ENCODE measurements at places on chromosomes 1 and 21.

- no peak for DNase-seq
These were observed 25.3 kb upstream of the EFHD2 start for GRCh38 chr1:15384301-15384901.

- peak; percentile 90 for DNase-seq
These were observed at the start of gene TMEM39B for GRCh38 chr1:32072622-32073298. Gene TMEM39B (plus strand): TSS chr1:32072939. CDS start chr1:32073048, 109 bp downstream.

GRCh38 chr1:67700692-67701410 lies 15.8 kb downstream of the GADD45A start:
- DNase-seq = no peak

DNA sequence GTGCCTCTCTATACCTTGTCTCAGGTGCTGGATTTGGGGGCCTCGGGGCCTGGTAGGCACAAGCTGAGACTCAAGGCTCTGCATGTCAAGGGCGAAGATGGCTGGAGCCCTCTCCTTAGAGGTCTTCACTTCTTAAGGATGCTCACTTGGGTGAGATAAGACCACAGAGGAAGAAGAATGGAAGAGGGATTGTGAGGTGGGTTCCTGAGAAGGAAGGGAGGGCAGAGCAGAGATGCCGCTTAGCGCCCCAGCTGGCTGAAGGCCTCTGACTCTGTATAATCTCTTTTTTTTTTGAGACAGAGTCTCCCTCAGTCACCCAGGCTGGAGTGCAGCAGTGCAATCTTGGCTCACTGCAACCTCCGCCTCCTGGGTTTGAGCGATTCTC lies 32.2 kb downstream of the SOX13 start:
- no peak for DNase-seq

DNA sequence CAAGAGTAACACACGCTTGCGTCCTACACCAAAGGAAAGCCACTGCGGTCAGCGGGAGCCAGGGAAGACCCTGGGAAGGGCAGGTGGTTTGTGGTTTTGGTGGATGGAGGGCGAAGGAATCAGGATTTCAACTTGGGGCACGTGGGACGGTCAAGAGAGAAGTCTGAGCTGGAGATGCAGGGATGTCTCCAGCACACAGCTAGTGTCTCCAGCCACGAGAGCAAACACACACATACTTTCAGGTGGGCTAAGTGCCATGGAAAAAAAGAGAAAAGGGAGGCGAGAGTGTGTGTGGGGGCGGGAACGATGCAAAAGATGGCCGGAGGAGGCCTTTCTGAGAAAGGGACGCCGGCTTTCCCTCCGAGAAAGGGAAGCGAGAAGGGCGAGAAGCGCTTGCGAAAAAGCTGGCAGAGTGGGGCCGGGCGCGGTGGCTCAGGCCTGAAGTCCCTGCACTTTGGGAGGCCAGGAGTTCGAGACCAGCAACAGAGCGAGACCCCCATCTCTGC lies 1.4 kb upstream of the SRRM1 start:
- DNase-seq = no peak

DNA sequence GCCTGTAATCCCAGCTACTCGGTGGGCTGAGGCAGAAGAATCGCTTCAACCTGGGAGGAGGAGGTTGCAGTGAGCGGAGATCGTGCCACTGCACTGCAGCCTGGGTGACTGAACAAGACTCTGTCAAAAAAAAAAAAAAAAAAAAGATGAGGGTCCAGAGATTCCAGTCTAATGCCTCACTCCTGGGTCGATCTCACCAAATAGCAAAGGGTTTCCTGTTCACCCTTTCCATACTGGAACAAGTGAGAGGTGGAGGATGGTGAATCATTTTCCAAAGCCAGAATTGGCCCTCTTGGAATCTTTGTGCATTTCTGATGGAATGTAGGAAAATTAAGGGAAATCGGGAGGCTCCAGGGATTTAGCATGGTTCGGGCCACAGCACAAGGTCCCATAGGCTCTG lies 58.1 kb upstream of the ZNF648 start:
- DNase-seq = no peak

GRCh38 chr1:119686661-119687060 lies 25.1 kb upstream of the PHGDH start:
- no peak for DNase-seq

DNA sequence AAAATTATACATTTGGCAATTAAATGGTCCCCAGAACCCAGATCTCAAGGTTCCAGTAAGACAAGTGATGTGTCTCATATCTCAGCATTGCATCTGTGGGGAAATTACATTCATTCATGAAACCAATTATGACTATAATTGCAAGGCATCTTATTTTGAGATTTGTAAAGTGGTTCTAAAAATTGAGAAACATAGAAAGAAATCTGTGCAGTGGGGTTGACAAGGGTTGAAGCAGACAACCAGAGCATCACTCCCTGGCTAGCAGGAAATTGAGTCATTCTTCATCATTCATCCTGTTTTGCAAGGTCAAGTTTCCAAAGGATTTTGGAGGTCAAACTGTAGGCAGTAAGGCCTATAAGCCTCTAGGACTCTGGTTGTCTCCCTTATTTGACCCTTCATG lies 25.1 kb upstream of the MROH9 start:
- no peak for DNase-seq

GRCh38 chr1:31757204-31757679 lies 6.9 kb downstream of the ADGRB2 start:
- DNase-seq = no peak

GRCh38 chr21:45033791-45034555 lies 40.4 kb upstream of the ADARB1 start:
- DNase-seq = no peak

DNA sequence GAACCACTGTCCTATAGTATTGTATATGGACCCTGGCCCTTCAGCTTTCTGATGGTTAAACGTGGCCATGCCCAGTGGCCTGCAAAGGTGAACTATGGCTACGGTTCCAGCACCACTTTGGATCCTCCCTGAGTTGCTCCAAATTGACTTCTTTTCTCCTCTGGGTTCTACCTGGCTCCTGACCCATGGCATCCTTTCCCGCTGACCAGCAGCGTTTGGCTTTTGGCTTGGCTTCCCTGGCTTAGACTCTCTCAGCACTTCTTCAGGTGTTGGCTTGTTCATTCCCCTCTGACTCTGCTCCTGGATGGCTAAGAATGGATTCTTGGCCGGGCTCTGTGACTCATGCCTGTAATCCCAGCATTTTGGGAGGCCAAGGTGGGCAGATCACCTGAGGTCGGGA lies 152.9 kb downstream of the CNIH3 start:
- DNase-seq = no peak

- DNase-seq = no peak
These were observed 9.9 kb downstream of the PRDM16 start for GRCh38 chr1:3078871-3079270.

DNA sequence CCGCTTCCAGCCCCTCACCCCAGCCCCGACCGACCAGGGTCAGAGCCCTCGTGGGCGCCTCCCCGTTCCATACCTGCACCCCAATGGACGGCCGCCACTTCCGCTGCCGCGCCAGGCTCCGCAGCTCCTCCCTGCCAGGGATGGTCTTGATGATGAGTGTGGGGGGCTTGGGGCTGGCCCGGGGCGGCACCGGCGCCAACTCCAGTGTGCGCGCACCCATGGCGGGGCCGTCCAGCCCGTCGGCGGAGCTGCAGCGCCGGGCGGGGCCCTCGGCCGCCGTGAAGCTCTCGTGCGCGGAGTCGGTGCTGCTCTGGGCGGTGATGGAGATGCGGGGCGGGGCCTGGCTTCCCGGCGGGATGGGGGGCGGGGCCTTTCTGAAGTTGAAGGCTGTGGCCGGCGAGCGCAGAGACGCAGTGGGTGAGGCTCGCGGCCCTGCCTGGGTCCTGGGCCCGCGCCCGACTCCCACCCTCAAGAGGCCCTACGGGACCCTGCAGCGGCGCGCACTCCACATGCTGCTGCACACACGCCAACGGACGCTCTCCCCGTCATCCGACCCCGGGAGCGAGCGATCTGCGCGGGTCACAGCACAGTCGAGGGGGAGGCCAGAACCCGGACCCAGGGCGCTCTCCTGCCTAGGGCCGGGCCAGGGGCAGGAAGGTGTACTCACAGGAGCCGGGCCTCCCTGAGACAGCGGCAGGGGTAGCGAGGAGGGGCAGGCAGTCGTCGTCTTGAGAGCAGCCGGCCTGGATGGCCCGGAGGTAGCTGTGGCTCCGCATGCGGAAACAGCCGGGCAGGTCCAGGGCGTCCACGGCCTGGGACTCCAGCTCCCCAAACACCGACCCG lies 26.1 kb upstream of the SMIM12 start:
- no peak for DNase-seq

DNA sequence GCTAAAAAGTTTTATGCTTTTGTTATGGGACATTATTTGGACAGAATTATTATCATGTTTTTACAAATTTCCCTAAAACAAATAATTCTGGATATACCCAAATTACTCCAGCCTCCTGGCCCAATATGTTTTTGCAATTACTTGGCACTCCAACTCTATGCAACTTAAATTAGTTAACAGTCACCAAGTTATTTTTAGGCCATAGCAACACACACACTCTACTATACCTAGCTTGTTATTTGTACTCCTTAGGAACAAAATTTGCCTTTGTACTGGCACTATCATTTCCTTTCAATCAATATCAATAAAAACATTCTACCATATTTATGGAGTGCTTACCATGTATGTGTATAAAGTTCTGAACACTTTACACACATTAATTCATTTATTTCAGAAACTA lies 7.7 kb downstream of the DUSP10 start:
- DNase-seq = no peak

GRCh38 chr1:201751872-201752271 lies 77.1 kb upstream of the IPO9 start:
- no peak for DNase-seq

GRCh38 chr1:6298940-6299465 lies 38.1 kb upstream of the GPR153 start:
- no peak for DNase-seq

GRCh38 chr1:24319312-24319863 lies at the start of gene GRHL3:
Gene GRHL3 (plus strand): TSS chr1:24319357. CDS start chr1:24319552, 195 bp downstream.
- no peak for DNase-seq

DNA sequence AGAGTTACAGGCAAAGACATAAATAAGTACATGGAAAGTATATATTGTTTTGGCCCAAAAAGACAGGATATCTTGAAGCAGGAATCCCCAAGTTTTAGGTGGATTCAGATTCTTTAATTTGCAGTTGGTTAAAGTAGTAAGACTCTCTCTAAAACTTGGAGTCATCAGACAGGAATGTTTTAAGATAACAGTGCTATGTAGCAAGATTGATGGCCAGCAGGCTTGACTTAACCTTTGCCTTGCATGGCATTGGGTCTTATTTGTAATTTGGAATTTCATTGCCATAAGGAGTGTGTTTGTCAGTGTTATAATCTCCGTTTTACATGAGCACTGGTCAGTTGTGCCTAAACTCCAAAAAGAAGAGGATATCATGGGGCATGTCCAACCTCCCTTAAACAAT lies 727.6 kb upstream of the CHRM3 start:
- DNase-seq = peak; percentile 3

GRCh38 chr1:31627930-31628559 lies 10.6 kb downstream of the HCRTR1 start:
- DNase-seq = no peak

- peak; percentile 63 for DNase-seq
These were observed 15.2 kb downstream of the POGZ start for GRCh38 chr1:151443846-151444782.

DNA sequence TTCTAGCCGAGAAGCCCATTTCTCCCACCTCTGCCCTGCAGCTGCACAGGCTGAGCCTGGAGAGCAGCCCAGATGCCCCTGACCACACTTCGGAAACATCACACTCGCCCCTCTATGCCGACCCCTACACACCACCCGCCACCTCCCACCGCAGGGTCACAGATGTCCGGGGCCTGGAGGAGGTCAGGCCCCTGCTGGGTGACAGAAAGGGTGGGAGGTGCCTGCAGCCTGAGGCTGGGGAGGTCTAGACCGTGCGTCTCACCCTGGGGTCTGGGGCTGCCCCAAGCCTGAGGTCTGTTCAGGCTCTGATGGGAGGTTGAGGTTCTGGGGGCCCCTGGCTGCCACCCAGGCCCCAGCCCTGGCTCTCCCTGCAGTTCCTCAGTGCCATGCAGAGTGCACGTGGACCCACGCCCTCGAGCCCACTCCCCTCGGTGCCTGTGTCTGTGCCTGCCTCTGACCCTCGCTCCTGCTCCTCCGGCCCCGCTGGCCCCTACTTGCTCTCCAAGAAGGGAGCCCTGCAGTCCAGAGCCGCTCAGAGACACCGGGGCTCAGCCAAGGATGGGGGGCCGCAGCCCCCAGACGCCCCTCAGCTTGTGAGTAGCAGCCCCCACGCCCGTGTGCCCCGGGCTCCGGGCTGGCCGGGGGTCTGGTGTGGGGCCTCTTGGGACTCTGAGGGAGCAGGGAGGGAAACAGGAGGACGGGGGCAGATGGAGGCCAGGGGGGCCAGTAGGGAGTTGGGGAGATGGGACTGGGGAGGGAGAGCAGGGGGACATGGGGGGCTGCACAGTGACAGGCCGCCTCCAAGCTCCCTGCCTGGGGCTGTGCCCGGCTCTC lies 7.4 kb downstream of the PLEKHN1 start:
- no peak for DNase-seq

DNA sequence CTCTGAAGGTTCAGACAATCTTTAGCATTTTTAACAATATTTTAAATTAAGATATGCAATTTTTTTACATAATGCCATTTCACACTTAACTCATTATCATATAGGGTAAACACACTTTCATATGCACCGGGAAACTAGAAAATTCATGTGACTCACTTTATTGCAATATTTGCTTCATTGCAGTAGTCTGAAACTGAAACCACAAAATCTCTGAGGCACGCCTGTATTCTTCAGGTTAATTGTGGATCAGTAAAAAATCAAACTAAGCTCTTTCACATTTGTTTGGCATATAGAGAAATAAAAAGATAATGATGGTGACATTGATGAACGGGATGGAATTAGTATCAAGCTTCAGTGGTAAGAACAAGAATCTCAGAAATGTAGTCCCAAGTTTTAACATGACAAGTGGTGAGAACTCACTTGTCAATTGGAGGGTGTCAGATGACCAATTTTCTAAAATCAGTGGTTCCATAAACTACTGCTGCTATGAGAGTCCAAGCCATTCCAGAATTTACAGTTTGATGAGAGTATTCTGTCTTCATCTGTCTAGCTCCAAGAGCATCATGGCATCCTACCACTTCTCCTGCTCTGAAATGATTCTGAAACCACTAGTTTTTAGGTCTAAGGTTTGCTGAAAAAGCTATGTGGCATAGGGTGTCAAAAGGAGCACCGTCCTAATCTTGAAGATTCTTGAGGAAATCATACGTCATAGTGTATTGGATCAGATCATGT lies 281.0 kb downstream of the PTPRC start:
- no peak for DNase-seq

Measured in SW 1271 (cell line).